ENCODE measurements at places on chromosomes 16 and 17. TPM values are rescaled to one million over a fixed set of nuclear protein-coding genes. Genes with fewer than 3 reads are reported as not detected.

Gene GINS3
- total RNA-seq = 7.8 TPM

Gene SLC6A2
- not detected for total RNA-seq

Gene SOCS3
- 46.4 TPM for total RNA-seq

Gene ADAMTS18
- total RNA-seq = 64.5 TPM

Gene CHST5
- total RNA-seq = not detected

Gene EVPLL
- not detected for total RNA-seq

Gene NEUROD2
- not detected for total RNA-seq

Gene ITGAD
- not detected for total RNA-seq

Gene SMIM5
- 0.09 TPM for total RNA-seq

Gene MT1A
- total RNA-seq = not detected

Gene OTOA
- not detected for total RNA-seq

Gene SMPD3
- 0.17 TPM for total RNA-seq

Gene KRTAP9-4
- total RNA-seq = not detected

Gene CCDC144A
- total RNA-seq = 3.2 TPM

Gene TSPOAP1
- 0.14 TPM for total RNA-seq

Gene MAP2K6
- 14.2 TPM for total RNA-seq
